ENCODE measurements at places on chromosomes 6 and 20. TPM values are rescaled to one million over a fixed set of nuclear protein-coding genes. Genes with fewer than 3 reads are reported as not detected.

The AURKA gene
- 68.5 TPM for total RNA-seq

The TBC1D32 gene
- total RNA-seq = 4.1 TPM

The MCCD1 gene
- total RNA-seq = not detected

The C20orf141 gene
- total RNA-seq = not detected

The SLC24A3 gene
- total RNA-seq = not detected

GRCh38 chr20:40900666-40901215, 127.9 kb upstream of the TOP1 start:
- DNase-seq = no peak

DNA sequence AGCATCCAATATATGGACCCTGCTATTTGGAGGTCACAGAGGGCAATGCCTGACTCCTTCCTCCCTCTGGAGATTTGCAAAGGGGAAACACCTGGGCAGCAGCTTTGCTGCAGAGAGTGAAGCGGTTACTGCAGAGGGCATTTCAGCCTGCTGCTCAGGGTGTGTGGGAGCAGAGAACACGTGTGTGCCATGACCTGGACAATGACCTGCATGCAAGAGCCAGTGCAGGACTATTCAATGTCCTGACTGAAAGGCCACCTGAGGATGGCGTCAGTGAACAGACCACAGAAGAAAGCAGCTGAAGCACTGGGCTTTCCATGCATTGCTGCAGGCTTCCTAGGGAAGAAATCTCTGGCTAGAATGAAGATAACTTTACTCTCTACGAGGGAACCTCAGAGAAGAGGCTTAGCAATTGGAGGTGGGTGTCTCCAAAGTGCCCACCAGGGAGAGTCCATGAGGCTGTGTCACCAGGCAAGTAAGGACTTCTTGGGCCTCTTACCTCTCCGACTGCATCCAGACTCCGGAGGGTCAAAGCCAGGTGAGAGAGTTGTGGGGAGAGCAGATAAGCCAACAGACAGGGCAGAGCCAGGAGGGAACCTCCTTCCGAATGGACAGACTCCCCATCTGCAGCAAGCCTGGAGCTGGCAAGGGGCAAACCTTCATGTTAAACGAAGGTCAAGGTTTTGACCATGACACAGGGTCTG, 52.9 kb upstream of the PMEPA1 start:
- DNase-seq = no peak

DNA sequence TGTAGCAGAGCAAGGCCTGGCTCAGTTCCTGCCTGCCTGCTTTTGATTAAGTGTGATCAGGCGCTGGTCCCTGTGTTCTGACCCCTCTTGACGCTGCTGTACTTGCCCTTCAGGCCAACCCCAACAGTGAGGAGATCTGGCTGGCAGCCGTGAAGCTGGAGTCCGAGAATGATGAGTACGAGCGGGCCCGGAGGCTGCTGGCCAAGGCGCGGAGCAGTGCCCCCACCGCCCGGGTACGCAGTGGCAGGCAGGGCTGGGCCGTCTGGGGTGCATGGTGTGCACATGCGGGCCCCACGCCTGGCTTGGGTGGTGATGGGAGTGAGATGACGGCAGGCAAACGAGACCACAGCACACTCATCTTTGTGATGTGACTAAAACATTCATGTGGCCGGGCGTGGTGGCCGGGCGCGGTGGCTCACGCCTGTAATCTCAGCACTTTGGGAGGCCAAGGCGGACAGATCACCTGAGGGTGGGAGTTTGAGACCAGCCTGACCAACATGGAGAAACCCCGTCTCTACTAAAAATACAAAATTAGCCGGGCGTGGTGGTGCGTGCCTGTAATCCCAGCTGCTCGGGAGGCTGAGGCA, 10.1 kb upstream of the C20orf204 start:
- no peak for DNase-seq

DNA sequence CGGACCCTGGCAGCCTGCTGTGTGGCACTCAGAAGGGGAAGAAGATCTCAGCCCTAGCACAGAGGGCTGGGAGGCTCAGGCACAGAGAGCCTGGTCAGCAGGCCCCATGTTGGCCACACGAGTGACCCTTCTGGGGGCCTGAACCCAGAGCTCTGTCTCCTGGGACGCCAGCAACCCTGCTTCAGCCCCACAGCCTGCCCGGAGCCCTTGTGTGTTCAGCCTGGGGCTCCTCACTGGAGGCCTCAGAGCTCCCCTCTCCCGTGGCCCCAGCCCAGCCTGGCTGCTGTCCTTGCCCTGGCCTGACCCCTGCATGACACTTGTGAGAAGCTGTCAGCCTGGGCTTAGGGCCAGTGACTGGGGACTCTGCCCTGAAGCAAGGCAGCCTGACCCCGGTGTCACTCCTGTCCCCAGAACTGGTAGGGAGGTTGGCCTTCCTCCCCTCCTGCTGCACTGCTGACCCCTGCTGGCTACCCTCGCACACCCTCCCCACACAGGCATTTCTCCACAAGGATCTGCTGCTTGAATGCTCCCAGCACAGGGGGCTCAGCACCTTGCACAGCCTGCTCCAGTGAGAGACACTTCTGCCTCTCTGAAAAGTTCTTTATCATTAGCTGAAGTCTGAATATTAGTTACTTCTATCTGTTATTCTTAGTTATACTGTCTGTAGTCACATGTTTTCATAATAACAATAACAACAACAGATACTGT, 15.4 kb upstream of the IP6K3 start:
- peak; percentile 60 for DNase-seq

- DNase-seq = no peak
Observed at GRCh38 chr6:151275566-151275965, 35.8 kb downstream of the AKAP12 start.

DNA sequence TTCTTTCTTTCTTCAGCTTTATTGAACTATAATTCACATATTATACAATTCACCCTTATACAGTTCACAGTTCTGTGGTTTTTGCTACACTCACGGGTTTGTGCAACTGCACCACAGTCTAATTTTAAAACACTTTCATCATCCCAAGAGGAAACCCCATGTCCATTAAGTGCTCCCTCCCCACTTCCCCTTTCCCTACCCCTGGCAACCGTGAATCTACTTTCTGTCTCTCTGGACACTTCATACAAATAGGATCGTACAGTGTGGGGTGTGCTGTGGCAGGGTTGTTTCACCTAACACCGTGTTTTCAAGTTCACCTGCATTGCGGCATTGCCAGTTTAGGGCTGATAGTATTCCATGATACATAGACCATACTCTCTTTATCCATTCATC, 118.8 kb downstream of the PHACTR3 start:
- DNase-seq = peak; percentile 8

GRCh38 chr6:10586302-10586701, 65.2 kb downstream of the GCNT2 start:
- DNase-seq = no peak

DNA sequence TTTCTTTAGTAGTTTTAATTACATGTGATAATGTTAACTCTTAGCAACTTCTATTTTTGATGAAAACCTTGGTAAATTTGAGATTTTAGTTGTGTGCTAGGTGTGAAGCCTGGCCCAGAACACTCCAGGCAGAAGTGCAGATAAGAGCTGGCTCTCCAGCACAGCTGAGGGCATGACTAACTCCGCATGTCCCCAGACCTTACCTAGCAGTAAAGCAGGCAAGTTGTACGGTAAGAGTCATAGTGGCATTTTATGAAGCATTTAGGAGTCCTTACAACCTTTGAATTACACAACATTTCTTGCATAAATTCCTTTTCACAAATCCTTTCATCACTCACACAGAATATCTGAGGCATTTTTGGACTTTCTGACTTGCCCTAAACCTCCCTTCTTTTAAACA, 67.2 kb downstream of the OPRM1 start:
- DNase-seq = no peak

GRCh38 chr6:148329596-148330381, 12.8 kb upstream of the SASH1 start:
- no peak for DNase-seq

DNA sequence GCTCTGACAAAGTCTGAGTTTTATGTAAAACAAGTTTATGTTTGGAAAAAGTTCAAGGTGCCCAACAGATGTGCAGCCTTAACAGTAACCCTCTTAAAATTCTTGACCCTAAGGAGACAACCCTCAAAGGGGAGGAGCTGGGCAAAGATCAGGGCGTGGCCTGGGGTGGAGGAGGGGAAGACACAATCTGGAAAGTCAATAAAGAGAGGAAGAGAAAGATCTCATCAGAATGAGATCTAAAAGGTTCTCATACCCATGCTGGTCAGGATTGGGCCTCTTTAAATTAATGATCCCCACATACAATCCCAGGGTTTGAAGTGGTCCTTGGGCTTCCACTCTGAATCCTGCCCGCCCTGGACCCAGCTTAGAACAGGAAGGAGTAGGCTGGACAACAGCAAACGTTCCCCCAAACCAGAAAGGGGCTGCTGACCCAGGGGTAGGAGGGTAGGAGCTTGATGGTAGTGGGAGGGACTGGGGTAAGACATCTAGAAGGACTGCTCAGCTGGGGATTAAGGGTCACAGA, 33.0 kb downstream of the FOXP4 start:
- no peak for DNase-seq

- no peak for DNase-seq
Observed at GRCh38 chr20:40754339-40754943, 65.4 kb upstream of the MAFB start.

DNA sequence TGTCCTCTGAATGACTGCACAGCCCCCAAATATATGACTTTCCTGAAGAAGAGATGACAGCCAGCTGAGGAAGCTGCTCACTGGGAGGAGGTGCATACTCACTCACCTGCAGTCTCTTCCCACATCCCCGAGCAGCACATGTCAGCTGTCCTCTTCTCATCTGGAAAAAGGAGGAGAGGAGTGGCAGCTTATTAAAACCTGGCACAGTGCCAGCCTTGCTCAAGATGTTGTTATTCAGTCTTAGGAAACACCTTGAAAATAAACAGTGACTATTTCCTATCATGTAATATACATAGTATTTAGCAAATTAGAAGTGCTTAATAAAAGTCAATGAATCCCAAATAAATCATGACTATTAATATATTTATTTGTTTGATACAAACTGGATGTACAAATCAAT, 232.9 kb downstream of the EPM2A start:
- DNase-seq = no peak

Data from SK-MEL-5 (cell line).